ENCODE measurements at places on chromosomes 7 and 10.

DNA sequence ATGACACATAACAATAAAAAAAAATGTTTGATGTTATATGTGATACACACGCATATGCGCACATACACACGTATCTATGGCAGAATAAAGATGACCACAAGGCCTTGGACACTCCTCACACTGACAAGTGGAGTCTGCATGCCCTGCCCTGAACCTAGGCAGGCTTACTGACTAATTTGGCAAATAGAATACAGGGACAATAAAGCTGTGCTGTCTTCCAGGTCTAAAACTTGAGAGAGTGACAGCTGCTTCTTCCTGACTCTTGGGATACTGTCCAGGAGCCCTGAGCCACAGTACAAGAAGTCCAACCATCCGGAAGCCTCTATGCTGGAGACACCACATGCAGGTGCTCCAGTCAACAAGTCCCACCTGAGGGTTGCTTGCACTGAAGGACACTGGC, 20.3 kb downstream of the PARD3 start:
- DNase-seq: no peak

DNA sequence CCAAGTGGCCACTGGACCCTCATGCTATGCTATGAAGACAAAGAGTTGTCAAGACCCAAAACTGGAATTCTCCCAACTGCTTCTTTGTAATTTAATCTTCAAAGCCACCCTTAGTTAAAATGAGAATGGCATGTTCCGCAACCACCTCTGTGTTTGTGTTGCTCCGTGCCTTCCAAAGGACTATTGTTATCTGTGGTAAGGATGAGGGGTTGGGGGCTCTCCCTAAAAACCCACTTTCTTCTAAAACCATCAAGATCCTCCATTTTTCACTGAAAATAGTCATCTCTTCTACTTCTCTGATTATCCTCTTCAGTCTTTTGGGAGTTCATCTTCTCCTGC, 222.1 kb upstream of the AOAH start:
- DNase-seq: no peak

- no peak for DNase-seq
Observed at GRCh38 chr7:7443806-7444350, 91.8 kb downstream of the COL28A1 start.

GRCh38 chr10:57919864-57920263, 347.8 kb downstream of the IPMK start:
- DNase-seq: no peak

DNA sequence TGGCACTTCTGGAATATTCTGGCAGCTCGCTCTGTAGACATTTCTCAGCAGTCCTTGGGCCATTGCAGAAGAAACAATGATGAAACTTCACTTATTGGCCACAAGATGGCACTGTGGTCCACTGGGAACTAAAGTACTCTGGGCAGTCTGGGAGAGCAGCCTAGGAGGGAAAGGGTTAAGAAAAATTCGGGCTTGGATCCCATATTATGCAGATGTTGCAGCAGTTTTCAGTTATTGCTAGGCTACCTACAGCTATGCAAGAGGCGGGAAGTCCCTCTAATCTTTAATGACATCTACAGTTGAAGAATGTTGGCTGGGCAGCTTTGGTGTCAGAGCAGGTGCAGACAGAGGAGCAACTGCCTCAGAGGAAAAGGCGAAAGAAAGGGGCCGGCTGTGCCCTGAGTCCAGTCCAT, 201.7 kb upstream of the PRSS58 start:
- DNase-seq: no peak

DNA sequence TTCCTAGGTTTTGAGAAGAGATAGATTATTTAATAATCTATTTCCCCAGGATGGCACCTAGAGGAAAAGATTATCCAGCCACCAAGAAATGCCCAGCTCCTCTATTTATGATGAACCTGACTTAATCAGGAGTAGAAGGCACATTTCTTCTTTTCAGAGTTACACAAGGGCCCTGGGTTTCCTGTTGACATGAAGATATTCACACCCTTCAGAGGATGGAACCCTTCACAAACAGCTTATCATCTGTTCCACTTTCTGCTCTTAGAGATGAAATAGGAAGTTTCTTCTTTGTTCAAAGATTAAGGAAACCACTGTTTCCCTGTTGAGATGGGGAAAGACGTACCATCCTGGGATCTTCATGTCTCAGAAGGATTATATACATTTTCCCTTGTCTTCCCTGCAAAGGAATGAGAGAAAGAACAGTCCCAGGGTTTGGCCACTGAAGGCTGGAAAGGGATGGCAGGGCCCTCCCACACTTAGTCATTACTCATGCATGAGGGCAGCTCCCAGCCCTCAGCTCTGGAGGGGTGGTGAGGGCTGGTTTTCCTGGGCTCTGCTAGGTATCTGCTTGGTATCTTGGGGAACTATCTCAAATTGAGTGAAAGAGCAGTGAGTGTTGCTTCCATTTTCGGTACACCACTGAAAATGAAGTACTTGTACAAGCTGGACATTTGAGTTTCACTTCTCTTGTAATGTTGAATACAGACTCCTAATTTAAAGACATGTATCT, 64.0 kb downstream of the MTPAP start:
- DNase-seq: no peak

- DNase-seq: no peak
Observed at GRCh38 chr10:7480742-7481367, 70.0 kb upstream of the SFMBT2 start.

- DNase-seq: no peak
Observed at GRCh38 chr10:26259341-26259740, 42.8 kb downstream of the GAD2 start.

GRCh38 chr10:6838118-6838517, 258.0 kb upstream of the PRKCQ start:
- DNase-seq: no peak

DNA sequence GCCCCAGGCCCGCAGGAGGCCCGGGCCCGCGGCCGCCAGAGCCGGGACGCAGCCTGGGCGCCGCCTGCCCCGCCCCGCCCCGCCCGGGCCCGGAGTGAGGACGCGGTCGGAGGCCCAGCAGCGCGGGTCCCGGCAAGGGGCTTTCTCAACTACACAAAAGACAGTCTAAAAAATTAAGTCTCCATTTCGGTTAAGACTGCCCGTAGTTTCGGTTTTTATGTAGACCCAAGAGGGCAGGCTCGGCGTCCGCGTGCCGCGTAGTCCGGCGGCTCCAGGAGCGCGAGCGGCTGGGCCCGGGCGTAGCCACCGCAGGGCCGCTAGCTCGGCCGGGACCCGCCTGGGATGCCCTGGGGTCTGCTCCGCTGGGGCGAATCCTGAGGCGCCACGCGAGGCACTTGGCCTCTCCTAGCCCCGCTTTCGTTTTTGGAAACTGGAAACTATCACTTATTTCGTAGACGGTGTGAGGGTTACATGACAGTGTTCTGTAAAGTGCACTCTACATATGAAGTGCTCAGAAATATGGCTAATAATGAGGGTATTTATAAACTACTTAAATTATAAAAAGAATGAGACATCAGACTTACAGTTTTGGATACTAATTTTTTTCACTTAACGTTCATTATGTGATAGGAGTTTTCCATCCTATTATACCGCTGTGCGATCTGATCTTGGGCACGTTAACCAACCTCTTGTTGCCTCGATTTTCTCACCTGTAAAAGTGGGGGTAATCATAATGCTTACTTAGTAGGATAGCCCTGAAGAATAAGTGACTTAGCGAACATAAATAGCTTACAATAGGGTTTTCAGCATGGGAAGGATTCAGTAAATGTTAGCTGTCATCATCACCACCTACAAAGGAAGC, 573 bp downstream of the BLVRA start:
- no peak for DNase-seq

GRCh38 chr10:98100476-98100875, 34.0 kb upstream of the R3HCC1L start:
- no peak for DNase-seq

GRCh38 chr10:100184840-100185239, 989 bp downstream of the ERLIN1 start:
- no peak for DNase-seq

- no peak for DNase-seq
Observed at GRCh38 chr7:138669364-138669763, 31.8 kb downstream of the SVOPL start.

DNA sequence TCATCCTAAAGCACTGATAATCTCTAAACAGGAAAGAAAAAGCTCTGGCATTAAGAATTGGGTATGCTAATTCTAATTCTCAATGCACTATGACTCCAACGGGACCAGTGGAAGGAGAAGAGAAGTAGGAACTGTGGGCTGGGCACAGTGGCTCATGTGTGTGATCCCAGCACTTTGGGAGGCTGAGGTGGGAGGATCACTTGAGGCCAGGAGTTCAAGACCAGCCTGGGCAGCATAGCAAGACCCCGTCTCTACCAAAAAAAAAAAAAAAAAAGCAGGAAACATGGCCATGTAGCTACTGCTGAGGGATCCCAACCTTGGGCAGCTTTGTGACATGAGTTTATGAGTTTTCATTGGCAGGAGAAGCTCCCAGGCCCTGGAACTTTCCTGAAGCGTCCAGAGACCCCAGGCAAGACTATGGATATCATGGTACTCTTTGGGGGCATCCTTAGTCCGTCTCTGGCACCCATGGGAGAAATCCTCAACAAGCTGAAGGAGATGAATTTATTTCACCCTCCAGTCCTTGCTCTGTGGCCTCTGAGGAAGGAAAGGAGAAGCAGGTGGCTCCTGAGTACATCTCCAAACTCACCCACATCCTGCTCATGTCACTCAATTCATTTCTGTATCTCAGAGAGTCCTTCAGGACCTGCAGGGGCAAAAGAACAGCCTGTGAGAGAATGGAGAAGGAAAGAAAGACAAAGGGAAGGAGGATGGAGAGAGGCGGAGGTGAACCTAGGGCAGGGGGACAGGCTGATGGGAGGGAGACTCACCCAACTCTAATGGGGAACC, 99.5 kb downstream of the SPDYE5 start:
- no peak for DNase-seq

DNA sequence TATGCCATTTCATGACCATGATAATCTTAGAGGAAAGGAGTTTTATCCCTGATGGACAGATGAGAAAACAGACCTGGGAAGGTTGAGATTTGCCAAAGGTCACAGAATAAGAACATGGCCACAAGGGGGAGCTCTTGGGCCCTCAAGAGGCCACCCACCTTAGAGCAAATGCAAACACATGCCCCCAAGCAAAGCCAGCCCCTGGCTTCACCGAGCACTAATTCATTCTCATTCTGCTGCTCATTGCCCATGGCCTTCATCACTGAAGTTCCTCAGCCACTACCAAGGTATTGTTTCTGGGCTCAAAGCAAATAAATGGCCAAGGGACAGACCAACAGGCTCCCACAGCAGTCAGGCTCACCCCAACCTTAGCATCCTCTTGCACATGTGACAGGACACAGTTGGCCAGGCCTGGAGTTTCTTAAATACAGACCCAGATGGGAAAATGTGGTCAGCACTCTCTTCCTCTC, 44.2 kb downstream of the PDLIM1 start:
- DNase-seq: peak; percentile 76

GRCh38 chr7:79037001-79037400, 416.5 kb downstream of the MAGI2 start:
- DNase-seq: no peak

GRCh38 chr7:77328669-77329068, 87.5 kb downstream of the GSAP start:
- no peak for DNase-seq

- DNase-seq: no peak
Observed at GRCh38 chr7:36958111-36958733, 233.9 kb upstream of the AOAH start.
